Fibroblast of skin of right quadriceps (primary cell): ENCODE measurements at places on chromosomes 3 and 15.

GRCh38 chr3:132880986-132881385 lies 157.2 kb upstream of the TMEM108 start:
- DNase-seq: no peak

GRCh38 chr3:46923559-46924350 lies 46.2 kb downstream of the PTH1R start:
- no peak for DNase-seq

GRCh38 chr3:83011481-83011880 lies 1250.0 kb upstream of the GBE1 start:
- DNase-seq: peak; percentile 8

- no peak for DNase-seq
Measured at GRCh38 chr3:77372634-77373346, 332.9 kb downstream of the ROBO2 start.

- DNase-seq: no peak
Measured at GRCh38 chr3:50430191-50430590, 70.9 kb upstream of the TMEM115 start.

GRCh38 chr3:61796088-61796680 lies 234.8 kb downstream of the PTPRG start:
- no peak for DNase-seq

- peak; percentile 61 for DNase-seq
Measured at GRCh38 chr3:29478611-29479010, 197.7 kb downstream of the RBMS3 start.

DNA sequence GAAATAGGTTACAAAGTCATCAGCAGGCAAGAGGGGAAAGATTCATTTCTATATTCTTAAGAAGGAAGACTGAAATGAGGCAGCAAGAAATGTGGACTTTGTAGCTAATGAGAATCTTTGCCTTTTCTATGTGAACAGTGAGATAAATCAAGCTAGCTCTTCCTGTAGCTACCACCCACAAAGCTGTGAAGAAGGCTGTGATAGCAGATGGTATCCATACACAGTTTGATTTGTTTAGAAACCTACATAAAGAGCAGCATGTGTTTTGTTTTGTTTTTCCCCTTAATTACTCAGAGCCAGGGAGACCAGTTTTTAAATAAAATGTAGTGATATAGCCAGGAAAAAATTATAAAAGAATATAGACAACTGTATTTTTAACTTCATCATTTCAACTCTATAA lies 45.5 kb downstream of the TEX9 start:
- no peak for DNase-seq

DNA sequence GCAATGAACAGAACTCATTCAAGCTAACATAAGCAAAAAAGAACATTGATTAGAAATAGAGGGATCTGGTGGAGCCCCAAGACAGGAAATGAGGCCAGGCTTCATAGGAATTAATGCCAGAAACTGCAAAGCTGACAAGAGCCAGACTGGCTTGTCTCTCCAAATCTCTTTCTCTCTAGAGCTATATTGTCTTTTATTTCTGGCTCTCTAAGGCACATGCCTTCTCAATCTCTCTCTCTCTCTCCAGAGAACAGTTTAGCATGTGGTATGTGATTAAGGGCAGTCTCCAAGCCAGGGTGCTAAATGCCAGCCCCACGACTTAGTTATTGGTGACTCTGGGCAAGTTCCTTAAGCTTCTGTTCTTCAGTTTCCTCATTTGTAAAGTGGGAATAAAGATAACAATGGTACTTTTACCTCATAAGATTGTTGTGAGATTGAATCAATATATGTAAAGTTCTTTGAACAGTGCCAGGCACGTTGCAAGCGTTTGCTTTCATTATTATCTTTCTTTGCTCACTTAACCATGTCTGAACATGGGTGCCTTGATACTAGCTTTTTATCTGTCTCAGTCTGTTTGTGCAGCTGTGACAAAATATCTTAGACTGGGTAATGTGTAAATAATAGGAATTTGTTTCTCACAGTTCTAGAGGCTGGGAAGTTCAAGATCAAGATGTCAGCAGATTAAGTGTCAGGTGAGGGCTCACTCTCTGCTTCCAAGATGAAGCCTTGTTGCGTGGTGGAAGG lies 123.2 kb downstream of the BDH1 start:
- no peak for DNase-seq

- DNase-seq: no peak
Measured at GRCh38 chr3:38112378-38112761, 24.6 kb downstream of the ACAA1 start.

DNA sequence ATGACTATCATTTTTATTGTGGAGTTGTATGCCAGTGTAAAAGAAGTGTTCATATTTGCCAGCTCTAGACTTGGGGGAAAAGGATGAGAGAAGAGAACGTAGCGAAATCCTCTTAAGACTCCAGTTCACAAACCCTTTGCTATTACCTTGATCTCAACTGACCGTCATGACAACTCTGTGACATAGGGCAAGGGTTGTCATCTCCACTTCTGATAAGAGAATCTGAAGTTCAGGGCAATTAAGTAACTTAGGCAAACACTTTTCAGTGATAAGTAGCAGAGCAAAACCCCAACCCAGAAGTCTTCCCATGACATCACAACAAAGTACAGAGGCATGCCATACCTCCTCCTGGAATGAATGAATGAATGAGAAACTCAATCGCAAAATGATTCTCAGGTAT lies 40.3 kb upstream of the WNT5A start:
- no peak for DNase-seq

DNA sequence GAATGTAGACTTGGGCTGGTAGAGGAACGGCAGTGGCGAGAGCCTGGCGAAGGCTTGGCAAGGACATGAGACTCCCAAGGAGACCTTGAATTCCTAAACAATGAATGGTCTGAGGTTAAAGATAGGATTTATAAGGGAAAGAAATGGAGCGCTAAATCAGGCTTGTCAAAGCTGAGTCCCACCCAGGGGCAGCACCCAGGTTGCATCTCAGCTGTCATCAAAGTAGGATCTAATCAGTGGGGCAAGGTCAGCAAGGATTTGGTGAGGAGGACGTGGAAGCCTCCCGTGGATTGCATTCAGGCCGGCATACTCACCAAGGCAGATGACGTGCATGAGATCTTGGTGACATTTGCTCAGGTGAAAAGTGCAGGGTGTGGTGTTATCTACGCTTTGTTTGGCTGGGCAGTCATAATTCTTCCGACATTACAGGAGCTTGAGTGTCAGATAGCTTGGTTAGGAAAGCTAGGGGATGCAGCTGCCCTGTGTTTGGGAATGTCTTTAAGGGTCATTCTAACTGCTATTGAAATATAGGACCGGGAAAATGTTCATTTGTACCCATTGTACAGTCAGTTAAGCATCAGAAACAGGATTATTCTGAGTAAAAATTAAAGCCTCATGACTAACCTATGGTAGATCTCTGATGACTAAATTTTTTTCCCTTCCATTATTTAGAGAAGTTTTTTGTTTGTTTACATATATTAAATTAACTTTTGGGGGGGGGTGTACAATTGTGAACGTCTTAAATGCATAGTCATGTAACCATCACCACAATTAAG lies 99.4 kb upstream of the TSC22D2 start:
- peak; percentile 43 for DNase-seq

- DNase-seq: no peak
Measured at GRCh38 chr3:169007145-169007544, 656.4 kb downstream of the MECOM start.

DNA sequence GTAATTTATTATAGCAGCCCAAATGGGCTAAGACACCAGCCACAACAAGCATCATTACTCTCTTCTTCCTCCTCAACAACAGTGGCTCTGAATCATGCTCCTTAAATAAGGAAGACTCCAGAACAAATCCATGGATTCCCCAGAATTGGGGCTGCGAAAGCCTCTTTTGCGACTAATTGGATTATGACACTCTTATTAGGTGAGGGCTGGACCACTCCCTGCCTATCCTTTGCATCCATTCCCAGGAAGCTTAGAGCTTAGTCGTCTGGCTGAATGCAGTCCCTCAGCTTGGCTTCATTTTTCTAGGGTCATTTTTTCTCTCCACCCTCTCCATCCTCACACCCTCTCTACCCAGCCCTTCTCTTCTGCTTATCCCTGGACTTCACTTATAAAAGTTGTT lies 227.7 kb downstream of the ZNF621 start:
- no peak for DNase-seq

- peak; percentile 35 for DNase-seq
Measured at GRCh38 chr3:58683466-58683865, 16.9 kb upstream of the FAM3D start.

- peak; percentile 16 for DNase-seq
Measured at GRCh38 chr15:70698426-70698825, 64.9 kb downstream of the UACA start.

DNA sequence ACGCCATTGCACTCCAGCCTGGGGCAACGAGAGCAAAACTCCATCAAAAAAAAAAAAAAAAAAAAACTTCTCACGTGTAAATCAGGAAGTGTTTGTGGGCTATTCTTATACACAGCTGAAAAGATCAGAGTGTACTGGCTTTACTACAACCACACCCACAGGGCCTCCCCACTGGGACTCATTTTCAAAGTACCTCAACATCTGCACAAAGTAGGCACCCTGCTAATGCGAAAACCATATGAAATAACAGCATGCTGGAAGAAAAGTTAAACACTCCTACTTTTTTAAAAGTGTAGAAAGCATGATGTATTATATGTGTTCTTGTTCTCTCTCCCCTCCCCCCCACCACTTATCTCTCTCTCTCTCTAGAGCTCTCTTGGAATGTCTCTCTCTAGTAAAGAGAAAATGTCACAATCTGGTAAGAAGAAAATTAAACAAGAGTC lies 11.1 kb downstream of the UACA start:
- no peak for DNase-seq

- peak; percentile 51 for DNase-seq
Measured at GRCh38 chr15:85858586-85859375, 64.1 kb upstream of the KLHL25 start.

- DNase-seq: no peak
Measured at GRCh38 chr15:40878785-40879184, 4.8 kb upstream of the RHOV start.

DNA sequence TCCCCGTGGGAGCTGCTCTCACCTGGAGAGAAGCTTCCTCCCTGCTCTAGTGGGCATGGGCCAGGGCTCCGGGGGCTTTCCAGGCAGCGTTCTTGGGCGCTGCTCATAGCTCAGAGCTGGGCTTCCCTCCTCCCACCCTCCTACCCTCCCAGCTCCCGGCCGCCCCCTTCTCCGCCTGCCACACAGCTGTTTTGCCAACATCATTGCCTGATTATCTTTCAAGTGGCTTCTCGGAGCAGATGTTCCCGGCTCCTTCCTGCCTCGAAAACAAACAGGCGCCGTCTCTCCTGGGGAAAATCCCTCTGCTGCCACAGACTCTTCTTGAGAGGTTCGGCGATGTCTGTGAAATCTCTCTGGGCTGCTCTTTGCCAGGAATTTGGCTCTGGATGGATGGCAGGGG lies 195.6 kb downstream of the RPLP1 start:
- DNase-seq: no peak

- DNase-seq: no peak
Measured at GRCh38 chr15:78129077-78129750, 2.0 kb downstream of the CIB2 start.

- no peak for DNase-seq
Measured at GRCh38 chr3:46091741-46092701, 64.7 kb upstream of the XCR1 start.

DNA sequence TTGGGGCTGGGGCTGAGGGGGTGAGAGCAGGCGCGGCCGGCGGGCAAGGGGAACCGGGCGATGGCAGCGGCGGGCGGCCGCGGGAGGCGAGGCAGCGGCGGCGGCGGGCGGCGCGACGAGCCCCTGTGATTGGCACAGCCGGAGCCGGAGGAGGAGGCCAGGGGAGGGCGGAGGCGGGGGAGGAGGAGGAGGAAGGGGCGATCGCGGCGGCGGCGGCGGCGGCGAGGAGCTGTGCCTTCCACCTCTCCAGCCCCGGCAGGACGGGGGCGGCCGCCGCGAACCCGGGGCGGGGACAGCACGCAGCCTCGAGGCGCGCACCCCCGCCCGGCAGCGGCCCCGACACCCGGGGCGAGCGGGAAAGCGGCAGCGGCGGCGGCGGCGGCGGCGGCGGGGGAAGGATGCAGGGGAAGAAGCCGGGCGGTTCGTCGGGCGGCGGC lies at the start of gene SLCO3A1:
Gene SLCO3A1, plus strand, starts transcription at position 198 of the 437 bp plus-strand sequence.
- DNase-seq: peak; percentile 47

GRCh38 chr3:191336833-191337232 lies 6.5 kb upstream of the UTS2B start:
- DNase-seq: no peak

DNA sequence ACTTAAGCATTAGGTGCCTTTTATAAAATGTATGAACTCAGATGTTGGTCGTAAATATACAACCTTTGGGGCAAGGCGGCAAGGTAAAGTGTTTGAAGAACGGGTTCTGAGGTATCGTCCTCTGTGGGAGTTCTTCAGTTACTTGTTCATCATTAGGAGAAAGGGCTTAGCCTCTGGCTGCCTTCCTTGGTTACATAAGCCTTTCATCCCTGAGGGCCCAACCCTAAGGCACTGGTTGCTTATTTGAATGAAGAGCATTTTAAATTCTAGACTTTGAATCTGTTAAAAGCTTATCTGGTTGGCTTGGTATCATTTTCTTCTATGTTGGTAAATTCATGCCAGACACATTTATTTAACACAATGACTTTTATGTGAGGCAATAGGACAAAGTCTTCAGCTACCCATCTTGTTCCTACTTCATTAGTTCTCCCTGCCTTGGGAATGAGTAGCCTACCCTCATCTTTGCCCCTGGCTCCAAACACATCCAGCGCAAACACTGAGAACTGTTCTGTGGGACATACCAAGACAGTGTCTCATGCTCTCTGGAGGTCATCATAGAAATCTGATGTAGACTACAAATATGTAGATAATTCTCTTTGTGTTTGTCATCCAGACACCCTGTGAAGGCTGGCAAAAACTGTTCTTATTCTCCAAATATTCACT lies 12.4 kb upstream of the CCDC80 start:
- DNase-seq: peak; percentile 99

DNA sequence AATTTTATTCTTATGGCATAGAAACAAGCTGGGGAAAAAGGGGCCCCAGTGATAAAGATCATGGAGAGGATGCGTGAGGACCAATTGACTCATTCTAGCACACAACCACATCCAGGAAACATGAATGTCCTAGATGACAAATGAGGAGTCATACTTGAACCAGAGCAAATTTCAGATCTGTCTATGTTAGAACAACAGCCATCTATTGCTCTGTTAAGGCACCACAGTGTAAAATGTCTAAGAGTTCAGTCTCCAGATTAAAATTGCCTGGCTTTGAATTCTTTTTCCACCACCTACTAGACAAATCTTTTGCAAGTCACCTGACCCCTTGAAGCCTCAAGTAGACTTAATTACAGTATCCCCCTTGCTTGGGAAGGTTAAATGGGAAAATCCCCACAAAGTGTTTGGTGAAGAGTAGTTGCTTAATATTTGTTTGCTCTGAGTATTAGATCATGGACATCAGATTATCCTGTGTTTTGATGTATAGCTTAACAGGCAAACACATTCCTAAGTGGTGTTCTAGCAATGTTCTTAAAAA lies 258.7 kb upstream of the TGFBR2 start:
- peak; percentile 95 for DNase-seq

DNA sequence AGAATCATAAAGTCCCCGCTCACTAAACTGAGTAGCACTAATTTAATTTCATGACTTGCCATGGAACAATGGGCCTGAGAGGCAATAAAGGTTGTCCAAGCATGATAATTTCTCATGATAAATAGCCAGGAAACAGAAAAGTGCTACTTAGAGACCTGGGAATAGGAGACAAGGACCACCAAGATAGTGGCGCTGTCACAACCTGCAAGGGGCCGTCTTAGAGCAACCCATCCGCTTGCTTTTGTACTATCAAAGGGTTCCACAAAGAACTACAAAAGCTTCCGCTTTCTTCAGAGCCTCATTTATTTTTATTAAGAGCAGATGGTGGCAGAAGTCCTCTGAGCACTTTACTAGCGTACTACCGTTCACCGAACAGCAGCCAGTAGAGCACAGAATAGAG lies 421.7 kb upstream of the GRM7 start:
- DNase-seq: no peak

- no peak for DNase-seq
Measured at GRCh38 chr3:139460076-139460475, 16.2 kb downstream of the RBP2 start.
